ENCODE measurements at places on chromosomes 3 and 15.

DNA sequence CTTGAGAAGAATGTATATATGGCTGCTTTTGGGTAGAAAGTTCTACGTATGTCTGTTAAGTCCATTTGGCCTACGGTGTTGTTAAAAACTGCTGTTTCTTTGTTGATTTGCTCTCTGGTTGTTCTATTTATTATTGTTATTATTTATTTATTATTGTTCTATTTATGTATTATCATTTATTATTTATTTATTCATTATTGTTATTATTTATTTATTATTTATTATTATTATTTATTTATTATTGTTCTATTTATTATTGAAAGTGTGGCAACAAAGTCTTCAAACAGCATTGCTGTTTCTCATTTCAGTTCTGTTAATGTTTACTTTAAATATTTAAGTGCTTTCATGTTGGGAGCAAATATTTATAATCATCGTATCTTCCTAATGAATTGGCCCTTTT, 66.7 kb downstream of the SI start:
- no peak for DNase-seq

DNA sequence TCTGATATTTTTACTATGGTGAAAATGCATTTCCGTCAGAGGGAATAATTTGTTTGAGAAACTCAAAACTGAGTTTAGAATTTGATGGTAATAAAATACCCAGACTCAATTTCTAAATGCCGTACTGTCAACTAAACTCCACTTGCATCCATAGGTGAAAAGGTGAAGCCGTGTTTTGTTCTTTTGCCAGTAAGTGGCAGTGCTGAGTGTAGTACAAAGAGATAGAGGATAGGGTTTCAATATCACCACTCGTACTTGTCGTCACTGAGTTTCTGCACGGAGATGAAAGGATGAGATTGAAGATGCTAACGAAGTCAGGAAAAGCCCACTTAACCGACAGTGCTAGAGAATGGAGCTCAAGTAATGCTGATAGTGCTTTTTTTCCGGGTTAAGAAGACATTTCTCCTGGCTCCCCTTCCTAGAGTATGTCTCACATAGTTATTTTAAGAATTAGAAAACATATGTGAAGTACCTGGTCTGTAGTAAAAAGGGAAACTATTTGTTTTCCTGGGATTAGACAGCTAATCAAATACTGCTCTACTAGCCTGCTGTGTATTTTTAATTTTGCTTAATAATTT, 345.1 kb downstream of the IL5RA start:
- no peak for DNase-seq

- DNase-seq = peak; percentile 48
These were observed 849 bp upstream of the HDAC11 start for GRCh38 chr3:13479332-13479581.

GRCh38 chr15:41024131-41024530, 70.9 kb downstream of the CHAC1 start:
- DNase-seq = no peak

DNA sequence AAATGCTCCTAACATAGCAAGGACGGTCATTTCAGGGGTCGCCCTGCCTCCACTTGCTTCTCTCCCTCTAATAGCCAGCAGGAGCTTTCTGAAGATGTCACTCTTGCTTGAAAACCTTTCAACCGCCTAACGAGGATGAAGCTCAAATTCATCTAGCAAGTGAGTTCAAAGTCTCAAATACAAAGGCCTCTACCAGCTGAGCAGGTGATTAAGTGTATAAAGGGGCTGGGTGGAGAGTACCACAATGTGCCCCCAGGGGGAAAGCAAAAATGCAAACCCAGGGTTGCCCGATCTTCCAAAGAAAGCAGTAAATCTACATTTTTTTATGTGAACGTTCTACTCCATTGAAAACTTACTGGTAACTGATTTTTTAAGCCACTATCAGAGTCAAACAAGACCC, 50.4 kb upstream of the GRIP2 start:
- no peak for DNase-seq

DNA sequence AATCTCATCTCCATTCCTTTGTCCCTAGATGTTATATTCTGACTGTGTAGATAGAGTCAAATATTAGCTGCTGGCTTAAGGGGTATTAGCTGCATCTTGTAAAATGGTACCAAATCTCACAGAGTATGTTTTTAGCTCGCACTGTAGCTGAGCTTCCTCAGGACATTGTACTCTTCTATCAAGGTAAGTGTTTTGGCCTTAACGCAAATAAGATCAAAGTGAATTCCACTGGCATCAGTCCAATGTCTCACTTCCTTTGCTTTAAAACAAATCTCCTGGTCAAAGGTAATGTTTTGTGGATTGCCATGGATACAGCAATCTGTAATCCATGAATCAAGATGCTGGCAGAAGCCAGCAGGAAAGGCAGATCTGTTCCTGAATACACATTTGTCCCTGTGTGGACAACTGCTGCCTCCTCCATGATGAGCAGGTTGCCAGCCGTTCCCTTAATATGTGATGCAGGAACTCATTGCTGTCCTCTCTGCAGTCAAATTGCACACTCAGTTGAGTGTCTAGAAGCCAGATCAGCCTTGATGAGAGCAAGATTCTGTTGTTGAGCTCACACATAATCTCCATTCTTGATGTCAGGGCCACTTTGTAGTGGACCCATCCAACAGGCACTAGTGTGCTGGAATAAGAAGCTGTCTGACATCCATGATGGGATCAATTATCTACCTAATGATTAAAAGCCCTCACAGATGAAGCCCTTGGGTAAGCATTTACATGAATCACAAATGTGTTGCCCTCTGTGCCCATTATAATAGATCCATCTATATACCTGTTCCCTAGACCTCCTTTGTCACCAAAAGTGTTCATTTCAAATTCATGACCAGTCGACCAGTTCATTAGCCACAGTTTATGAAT, 96.6 kb upstream of the AGTR1 start:
- no peak for DNase-seq

DNA sequence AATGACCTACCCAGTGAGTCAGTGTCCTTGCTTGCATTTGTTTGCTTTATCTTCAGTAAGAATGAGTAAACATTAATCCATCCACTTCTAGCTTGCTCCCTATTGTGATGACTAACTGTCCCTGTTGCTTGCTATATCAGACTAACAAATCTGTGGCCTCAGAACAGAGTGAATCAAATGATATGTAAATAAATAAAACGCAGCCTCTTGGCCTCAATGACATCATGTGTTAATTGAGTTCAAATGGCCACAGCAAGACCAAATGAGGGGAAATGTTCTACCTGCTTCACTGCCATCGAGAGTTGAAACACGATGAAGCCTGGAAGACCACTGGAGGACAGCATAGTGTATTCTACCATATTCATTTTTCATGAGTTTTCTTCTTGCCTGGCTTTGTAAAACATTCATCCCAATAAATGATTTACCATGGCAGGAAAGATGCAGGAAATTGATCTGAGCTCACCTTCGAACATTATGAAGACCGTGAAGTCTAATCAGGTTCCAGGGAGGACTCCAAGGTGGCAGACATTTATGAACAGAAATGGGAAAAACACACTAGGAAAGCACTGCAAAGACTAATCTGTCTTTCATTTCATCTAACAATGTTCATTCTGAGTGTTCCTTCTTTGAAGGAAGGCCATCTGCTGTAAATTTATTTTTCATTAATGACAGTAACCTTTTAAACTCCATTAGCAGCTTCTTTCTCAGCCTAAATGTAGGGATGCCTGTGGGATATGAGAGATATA, 1144.5 kb downstream of the TUSC7 start:
- no peak for DNase-seq

- DNase-seq = no peak
These were observed 117.0 kb downstream of the WNT7A start for GRCh38 chr3:13762906-13763305.

DNA sequence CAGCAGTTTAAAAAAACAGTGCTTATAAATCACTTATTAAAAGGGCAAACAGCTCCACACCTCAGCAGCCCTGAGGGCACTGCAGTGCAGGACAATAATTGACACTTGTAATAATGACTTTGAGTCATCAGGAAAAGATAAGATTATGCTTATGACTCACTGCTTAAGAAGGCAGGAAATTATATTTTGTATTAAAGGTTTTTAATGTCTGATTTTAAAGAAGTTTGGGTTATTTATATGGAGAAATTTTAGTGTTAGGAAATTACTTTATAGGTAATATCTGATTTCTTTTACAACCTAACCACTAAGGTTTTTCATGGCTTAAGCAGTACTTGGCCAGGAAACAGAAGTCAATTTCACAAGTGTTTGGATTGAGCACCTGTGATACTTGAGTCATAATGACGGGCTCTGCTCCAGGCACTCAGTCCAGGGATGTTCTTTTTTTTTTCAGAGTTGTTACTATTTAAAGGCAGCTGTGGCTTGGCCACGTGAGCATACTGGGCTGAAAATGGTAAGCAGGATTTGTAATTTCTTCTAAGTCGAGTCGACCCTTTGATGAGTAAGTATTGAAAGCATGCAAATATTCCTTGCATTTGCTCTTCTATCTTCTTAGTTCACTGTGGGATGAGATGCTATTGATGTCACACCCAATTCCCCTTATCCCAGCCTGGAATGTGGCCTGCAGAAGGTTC, 21.6 kb upstream of the SLC6A20 start:
- no peak for DNase-seq

DNA sequence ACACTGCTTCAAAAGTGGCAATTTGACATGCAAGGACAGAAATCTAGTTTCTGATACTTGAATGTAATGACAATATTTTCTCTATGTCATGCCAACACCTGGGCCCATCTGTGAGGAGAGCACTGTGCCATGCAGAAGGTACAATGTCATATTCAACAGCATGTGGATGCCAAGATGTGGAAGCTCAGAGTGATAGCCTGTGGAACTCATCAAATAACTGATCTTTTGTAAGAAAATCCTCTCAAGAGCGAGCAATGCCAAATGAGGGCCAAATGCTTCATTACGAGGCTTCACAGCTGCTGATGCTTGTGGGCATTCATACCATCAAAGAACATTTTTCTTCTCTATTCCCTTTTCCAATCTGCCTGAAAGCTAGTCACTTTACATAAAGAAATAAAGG, 95.1 kb downstream of the ROBO1 start:
- no peak for DNase-seq

DNA sequence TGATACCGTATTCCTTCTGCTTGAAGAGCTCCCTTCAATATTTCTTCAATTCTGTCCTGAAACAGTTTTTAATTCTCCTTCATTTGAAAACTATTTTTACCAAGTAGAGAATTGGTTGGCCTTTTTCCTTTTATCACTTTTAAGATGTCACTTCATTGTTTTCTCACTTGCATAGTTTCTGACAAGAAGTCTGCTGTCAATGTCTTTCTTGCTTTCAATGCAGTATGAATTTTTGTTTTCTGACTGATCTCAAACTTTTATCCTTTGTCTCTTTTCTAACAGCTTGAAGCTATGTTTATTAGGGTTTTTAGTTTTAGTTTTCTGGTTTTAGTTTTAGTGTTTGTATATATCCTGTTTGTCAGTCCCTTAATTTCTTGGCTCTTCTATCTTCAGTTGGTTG, 364.8 kb upstream of the TPRG1 start:
- DNase-seq = no peak

DNA sequence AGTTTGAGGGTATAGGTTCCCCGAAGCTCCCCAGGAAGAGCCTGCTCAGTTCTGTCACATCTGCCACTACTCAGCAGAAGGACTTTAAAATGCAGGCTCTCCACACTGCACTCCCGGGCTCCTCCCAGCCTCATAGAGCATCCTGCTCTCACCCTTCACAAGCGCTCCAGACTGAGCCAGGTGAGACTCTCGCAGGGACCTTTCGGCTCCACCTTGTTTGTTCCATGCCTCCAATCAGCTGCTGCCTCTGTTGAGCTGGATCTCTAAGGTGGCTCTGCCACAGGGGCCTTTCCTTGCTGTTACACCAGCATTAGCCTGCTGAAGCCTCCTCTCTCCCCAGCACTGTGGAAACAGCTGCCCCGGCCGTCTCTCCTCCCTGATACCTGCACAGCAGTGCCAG, 56.1 kb downstream of the SLCO3A1 start:
- no peak for DNase-seq

DNA sequence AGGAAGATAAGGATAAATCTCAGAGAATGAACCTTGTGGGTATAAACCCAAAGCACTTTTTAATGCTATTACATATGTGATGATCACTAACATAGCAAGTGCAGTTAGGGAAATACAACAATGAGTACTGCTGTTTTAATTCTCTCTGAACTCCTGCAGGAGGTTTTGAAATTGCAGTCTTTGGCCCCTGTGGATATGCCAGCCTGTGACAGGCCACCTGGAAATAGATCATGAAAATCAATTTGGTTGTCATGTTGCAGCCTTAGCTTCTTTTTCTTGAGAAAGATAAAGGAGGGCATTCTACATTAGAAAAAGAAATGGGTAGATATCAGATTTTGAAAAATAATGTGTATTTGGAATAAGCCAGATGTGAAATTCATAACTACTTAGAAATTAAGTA, 103.6 kb downstream of the RSRC1 start:
- no peak for DNase-seq

- no peak for DNase-seq
These were observed 34.5 kb downstream of the PIK3CB start for GRCh38 chr3:138800248-138800647.

GRCh38 chr3:61226166-61226686, 25.0 kb downstream of the FHIT start:
- DNase-seq = no peak

GRCh38 chr3:192861972-192862371, 55.7 kb downstream of the MB21D2 start:
- DNase-seq = no peak

DNA sequence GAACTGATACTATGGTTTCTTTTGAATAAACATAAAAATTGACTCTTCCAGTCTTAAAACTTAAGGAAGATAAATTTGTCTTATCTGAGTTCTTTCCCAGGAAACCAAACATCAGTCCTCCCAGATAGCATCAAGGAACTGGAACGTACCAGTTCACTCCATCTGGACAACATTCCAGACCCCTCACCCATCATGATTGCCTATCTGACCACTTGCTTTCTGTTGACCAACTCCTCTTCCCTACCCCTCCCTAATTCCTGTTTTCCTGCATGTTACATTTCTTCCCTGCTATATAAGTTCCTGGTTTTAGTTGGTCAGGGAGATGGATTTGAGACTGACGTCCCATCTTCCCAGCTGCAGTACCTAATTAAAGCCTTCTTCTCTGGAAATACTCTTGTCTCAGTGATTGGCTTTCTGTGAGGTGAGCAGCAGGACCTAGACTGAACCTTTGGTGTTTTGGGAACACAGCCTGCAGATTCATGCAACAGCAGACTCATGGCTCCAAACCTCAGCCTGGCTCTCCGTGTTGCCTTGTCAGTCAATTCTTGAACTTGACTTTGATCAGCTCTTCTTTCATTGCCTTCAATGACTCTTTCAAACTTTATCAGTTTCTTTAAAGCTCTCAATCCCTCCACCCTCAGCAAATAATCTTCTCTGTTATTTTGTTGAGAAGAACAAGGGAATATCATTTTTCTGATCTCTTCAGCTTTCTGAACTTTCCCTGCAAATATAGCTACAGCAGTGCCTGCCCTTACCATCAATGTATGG, 123.6 kb downstream of the RPL22L1 start:
- DNase-seq = no peak

GRCh38 chr15:78034495-78035191, 42.9 kb downstream of the TBC1D2B start:
- no peak for DNase-seq

GRCh38 chr3:20015525-20015924, 3.5 kb upstream of the PP2D1 start:
- DNase-seq = no peak
